Spleen (tissue), 13 donors: ENCODE measurements at places on chromosomes 6 and 20. TPM values are rescaled to one million over a fixed set of nuclear protein-coding genes. Genes with fewer than 3 reads are reported as not detected.

Gene GSTA3
- polyA plus RNA-seq, result not detected

Gene RGS19
- 82.0 TPM for polyA plus RNA-seq

Gene GPR63
- polyA plus RNA-seq, result 0.02 TPM

Gene SLC12A5
- 8.7 TPM for polyA plus RNA-seq

Gene TMEM74B
- 2.7 TPM for polyA plus RNA-seq

Gene FAM217A
- polyA plus RNA-seq, result not detected

Gene SAMD10
- 6.1 TPM for polyA plus RNA-seq

Gene SPAG4
- 5.2 TPM for polyA plus RNA-seq

Gene ENPP3
- polyA plus RNA-seq, result 0.35 TPM

Gene GPLD1
- 0.32 TPM for polyA plus RNA-seq

Gene RRAGD
- polyA plus RNA-seq, result 7.9 TPM

Gene ZBTB46
- polyA plus RNA-seq, result 14.7 TPM

Gene TMEM170B
- polyA plus RNA-seq, result 1.4 TPM
